ENCODE measurements at places on chromosomes 2 and 18.

DNA sequence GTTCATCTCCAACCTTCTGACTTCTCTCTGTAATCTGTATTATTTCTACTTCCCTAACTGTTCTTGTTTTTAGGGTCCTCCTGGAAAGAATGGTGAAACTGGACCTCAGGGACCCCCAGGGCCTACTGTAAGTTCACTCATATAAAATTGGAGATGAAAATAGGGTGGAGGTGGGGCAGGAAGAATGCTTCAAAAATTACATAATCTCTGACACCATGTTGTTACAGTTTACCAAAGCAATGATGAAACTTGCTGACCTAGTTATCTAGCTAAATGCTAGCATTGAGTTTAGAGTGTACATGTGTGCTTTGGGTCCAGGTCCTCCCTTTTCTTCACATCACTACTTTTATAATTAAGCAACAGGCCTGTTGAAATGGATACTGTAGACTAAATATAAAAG lies 23.1 kb downstream of the COL3A1 start:
- DNase-seq: no peak

DNA sequence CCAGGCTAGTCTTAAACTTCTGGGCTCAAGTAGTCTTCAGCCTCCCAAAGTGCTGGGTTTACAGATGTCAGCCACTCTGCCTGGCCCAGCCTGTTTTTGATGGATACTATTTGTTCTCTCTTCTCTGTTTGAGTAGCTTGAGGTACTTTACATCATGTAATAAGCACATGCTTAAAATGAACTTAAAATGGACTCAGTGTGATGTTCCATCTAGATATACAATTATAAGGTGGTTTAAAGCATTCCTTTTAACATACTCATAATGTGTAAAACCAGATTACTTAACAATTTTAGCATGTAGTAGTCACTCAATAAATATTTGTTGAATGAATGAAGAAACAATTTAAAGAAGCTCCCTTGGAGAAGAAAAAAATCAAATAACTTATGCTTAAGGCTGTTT lies 9.6 kb downstream of the PTPRM start:
- DNase-seq: no peak

DNA sequence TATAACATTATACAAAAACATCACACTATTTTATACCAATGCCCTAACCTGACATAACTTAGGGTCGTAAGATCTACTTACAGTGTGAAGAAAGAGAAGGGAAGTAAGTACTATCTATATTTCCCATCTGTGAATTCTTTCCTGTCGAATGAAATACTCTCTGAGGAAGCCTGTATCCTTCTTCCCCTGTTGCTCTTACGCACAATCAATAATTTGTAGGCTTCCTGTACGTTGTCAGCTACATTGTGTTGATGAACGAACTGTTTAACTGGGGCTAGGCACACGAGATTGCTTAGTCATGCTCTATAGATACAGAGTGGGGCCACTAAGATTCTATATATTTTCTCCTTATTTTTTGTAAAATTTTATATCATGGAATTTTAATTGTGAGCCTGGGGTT lies 1125.0 kb upstream of the CELF4 start:
- DNase-seq: no peak

DNA sequence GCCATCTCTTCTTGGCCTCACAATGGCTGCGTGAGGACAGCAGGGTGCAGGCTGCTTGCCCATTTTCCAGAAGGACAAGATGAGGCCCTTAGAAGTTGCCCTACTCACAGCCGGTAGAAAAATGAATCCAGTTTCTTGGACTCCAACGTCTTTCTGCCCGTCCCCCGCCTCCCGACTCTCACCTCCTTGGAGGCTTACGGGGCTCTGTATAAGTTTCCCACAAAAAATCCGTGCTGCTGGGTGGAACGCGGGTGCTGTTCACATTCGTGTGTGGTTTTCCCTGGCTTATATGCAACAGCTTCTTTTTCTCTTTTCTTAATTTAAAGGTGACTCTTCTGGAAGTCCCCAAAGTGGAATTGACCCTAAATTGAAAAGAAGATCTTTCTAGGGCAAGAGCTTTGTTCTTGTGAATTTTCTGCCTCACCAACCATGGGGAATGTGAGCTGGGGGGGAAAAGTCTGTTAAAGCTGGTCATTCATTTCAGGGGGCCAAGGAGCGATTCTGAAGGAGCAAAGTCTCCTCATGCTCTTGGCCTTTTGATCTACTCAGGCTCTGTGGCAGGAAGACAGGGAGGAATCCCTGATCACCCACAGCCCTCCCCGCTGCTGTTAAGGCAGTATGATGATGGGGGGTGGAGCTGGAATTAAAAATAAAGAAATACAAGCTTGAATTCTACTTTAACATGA lies 51.3 kb downstream of the DDX1 start:
- DNase-seq: peak; percentile 68

DNA sequence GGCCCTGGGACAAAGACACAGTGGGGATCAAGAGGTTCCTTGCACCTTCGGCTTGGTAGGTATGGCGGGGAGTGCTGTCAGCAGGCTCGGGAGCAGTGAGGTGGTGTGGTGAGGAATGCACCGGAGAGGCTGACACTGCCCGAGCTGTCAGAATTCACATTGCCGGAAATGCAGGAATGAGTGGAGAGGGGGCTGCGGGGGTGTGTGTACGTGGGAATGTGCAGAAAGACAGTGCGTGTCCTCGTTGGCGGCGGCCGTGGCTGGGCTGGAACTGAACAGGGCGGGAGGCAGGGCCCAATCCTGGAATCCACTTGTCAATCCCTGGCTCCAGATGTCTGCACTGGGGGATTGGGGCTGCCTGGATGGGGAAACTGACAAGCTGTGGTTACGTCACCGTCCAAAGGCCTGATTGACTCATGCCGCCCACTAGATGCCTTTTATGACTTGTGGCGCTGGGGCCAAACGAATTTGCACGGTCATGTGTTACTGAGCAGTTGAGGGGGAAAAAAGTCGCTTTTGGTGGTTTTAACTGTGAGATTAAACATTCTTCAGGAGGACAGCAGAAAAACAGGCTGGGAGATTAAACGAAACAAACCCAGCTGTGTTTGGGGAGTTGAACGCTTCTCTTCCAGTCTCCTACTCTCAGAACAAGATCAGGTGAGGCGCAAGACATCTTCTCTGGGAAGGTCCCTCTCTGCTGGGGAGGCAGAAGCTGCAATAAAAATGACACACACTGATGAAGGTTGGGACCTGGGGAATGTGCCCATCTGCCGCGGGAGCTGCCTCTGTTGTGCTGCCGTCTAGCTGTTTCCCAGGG lies 189.4 kb upstream of the GLI2 start:
- no peak for DNase-seq

DNA sequence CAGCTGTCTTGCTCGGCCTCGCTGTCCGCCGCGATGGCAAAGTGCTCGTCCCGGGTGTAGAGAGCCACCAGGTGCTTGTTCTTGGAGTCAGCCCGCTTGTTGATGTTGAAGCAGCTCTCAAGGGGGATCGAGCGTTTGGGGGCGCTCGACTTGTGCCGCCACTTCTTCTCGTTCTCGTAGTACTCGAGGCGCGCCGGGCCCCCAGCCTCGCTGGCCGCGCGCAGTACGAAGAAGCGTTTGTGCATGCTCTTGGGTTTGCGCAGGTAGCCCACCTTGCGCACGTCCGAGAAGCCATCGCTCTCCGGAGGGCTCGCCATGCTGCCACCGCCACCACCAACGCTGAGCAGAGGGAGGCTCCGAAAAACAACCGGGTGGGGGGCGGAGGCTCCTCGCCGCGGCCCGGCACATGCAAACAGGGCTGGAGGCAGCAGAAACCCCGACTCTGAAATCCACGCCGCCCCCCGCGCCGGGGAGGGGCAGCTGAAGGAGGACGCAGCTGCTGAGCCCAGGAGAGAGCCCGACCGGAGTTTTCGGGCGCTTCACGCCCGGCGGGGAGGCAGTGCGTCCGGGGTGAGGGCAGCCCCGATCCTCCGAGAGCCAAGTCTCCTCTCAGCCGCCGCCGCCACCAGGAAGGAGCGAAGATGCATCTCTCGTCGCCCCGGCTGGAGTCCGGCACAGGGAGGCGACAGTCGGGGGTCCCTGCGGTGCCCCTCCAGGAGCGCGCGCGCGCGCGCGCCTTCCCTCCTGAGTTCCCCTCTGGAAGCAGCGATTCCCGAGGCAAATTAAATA lies 1.0 kb downstream of the IRS1 start:
- no peak for DNase-seq

DNA sequence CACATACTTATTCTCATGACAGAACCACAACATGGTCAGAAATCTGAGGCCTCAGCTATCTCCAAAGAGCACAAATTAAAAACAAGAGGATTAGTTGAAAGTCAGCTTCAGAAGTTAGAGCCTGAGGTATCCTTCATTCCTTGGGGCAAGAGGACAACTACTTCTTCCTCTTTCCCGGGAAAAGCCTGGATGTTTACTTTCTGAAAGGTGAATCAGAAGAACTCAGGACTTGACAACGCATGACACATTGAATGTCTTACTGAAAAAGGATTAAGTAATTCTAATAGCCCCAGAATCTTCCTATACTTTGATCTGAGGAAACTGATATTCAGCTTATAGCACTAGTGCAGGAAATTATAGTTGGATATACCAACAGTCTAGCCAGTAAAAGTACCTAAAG lies 573.2 kb downstream of the METTL4 start:
- no peak for DNase-seq

- DNase-seq: no peak
Measured at GRCh38 chr2:197599285-197599965, 76.0 kb downstream of the RFTN2 start.

GRCh38 chr2:83054751-83055150 lies 1404.3 kb downstream of the SUCLG1 start:
- no peak for DNase-seq

- DNase-seq: peak; percentile 78
Measured at GRCh38 chr18:7617738-7618422, 50.8 kb downstream of the PTPRM start.

- no peak for DNase-seq
Measured at GRCh38 chr2:210792000-210792399, 235.6 kb downstream of the CPS1 start.

DNA sequence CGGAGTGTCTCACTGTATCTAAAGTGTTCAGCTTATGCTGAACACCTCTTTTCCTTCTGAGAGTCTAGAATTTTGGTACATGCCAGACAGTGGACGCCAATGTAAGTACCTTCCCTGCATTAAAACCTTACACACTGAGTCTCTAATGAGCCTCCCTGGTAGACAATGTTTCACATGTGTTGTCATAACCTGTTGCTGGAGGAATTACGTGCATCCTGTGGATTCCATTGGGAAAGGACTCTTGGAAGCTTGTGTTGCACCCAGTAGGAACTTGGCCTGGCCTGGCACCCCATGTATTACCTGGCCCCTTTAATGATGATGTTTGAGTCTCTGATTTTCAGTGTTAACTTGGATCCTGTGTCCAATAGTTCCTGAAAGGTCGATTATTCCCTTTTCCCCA lies 20.5 kb downstream of the CHCHD5 start:
- DNase-seq: no peak

GRCh38 chr2:59012234-59012633 lies 771.1 kb upstream of the FANCL start:
- DNase-seq: no peak

DNA sequence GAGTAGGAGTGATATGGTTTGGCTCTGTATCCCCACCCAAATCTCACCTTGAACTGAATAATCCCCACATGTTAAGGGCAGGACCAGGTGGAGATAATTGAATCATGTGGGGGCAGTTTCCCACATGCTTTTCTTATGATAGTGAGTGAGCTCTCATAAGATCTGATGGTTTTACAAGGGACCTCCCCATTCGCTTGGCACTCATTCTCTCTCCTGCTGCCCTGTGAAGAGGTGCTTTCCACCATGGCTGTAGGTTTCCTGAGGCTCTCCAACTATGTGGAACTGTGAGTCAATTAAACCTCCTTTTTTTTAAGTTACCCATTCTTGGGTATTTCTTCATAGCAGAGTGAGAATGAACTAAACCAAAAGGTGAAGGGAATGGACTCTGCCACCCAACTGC lies 207.5 kb downstream of the LOXHD1 start:
- DNase-seq: no peak

DNA sequence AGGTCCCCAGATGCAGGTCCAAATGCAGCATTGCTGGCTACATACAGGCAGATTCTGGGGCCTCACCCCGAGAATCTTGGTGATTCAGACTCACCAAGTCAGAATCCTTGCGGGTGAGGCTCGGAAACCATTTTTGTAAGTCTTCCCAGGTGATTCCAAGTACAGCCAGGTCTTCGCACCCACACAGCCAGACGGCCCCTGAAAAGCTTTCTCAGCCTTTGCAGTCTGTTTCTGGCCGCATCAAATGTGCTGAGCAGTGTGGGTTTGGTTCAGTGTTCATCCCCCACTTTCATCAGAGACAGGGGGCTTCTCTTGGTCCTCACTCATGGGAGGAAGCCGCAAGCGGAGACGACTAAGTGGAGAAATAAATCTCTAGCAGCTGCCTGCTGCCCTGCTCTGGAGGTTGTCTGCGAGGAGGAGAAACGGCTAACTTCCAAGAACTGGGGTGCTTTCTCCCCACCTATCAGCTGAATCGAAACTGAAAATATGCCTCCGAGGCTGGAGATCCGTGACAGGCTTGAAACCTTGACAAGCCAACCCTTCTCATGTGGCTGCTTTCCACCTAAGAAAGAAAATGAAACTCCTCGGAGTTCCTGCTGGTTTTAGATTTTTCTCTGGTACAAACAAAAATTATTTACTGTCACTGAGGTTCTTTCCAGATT lies 8.9 kb upstream of the TMEM185B start:
- no peak for DNase-seq

GRCh38 chr2:1800716-1801388 lies 56.5 kb upstream of the PXDN start:
- no peak for DNase-seq

DNA sequence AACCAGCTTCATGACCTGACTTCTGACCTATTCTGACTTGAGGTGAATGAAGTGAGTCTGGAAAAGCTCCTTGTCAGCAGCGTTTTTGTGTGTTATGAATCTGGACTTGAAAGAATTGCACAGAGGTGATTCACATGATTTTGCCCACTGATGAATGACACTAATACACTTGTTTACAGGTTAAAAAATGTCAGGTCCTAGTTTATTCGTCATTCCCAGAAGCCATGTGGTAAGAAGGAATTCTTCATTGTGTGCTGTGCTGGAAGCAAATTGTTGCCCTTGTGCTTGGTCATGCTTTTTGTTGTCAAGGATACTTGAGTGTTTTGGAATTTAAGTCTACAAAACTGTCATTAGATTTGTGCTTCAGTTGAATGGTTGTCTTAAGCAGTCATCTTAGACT lies 15.5 kb downstream of the SEC11C start:
- DNase-seq: peak; percentile 98

- DNase-seq: no peak
Measured at GRCh38 chr18:46832849-46833248, 76.0 kb upstream of the ST8SIA5 start.

- no peak for DNase-seq
Measured at GRCh38 chr18:76725445-76725844, 96.9 kb upstream of the ZNF236 start.

Measured in epithelial cell of proximal tubule (primary cell).